Left lung (tissue), 14 donors: ENCODE measurements at places on chromosomes 3 and 15. TPM values are rescaled to one million over a fixed set of nuclear protein-coding genes. Genes with fewer than 3 reads are reported as not detected.

- H3K4me3 ChIP-seq = no peak overlapping the region
- H3K36me3 ChIP-seq = no peaks in the 10 kb centered on the region
- peaks cover 18% of the 10 kb centered on the region for H3K4me1 ChIP-seq
Observed at GRCh38 chr15:92636908-92637481, 18.6 kb downstream of the FAM174B start.

ABI3BP gene
- total RNA-seq = 138 TPM

C3orf85 gene
- not detected for total RNA-seq

GRCh38 chr3:148366743-148367410, 330.8 kb upstream of the AGTR1 start:
- no peak overlapping the region for H3K27ac ChIP-seq
- no peaks in the 10 kb centered on the region for H3K36me3 ChIP-seq
- no peaks in the 10 kb centered on the region for H3K4me1 ChIP-seq
- no peaks in the 10 kb centered on the region for H3K27me3 ChIP-seq
- no peak for DNase-seq
- H3K4me3 ChIP-seq = no peak overlapping the region

GRCh38 chr15:94099574-94099960, 131.8 kb upstream of the MCTP2 start:
- H3K36me3 ChIP-seq = no peaks in the 10 kb centered on the region
- DNase-seq = no peak
- no peak overlapping the region for H3K27ac ChIP-seq
- no peaks in the 10 kb centered on the region for H3K27me3 ChIP-seq
- H3K4me3 ChIP-seq = no peak overlapping the region

GRCh38 chr3:167866331-167866730, 130.8 kb downstream of the SERPINI1 start:
- H3K27me3 ChIP-seq = no peaks in the 10 kb centered on the region
- no peak for DNase-seq
- H3K4me1 ChIP-seq = peaks cover 18% of the 10 kb centered on the region
- H3K36me3 ChIP-seq = no peaks in the 10 kb centered on the region

SLC24A5 gene
- total RNA-seq = 0.50 TPM

DNA sequence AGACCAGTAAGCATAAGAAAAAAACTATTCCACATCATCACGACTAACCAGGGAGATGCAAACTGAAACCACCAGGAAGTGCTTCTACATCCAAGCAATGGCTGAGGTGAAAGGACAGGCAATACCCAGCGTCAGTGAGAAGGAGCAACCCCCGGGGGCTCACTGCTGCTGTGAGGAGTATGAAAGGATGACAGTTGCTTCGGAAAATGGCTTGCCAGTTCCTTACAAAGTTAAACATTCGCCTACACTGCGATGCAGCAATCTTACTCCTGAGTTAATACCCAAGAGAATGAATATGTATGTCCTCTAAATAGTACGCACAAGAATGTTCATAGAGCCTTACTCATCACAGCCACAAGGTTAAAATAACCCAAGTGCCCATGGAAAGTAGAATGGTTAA, 13.3 kb upstream of the PLXNA1 start:
- H3K27ac ChIP-seq = no peak overlapping the region
- no peak for DNase-seq
- H3K27me3 ChIP-seq = peaks cover 5% of the 10 kb centered on the region
- H3K4me1 ChIP-seq = no peaks in the 10 kb centered on the region
- H3K36me3 ChIP-seq = no peaks in the 10 kb centered on the region

GRCh38 chr3:129199366-129199765, 15.7 kb upstream of the CNBP start:
- H3K36me3 ChIP-seq = no peaks in the 10 kb centered on the region
- DNase-seq = no peak
- H3K27ac ChIP-seq = no peak overlapping the region

DNA sequence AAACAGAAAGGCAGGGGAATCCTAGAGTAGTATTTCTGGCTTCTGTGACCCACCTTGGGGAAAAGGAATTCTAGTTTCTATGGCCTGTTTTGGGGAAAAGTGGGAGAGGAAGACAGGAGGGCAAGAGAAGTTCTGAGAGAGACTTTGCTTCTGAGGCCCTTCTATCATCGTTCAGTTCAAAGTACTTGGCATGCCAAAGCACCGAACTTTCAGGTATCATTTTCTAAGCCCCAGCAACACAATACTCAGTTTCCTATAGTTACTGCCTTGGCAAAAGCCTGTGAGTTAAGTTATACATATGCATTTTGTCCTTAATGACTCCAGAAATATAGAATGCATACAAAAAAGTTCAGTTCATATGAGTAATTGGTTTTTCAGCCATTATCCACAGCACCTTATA, 74.1 kb upstream of the CHD2 start:
- no peak overlapping the region for H3K27ac ChIP-seq
- no peaks in the 10 kb centered on the region for H3K36me3 ChIP-seq
- no peaks in the 10 kb centered on the region for H3K27me3 ChIP-seq
- no peak overlapping the region for H3K4me3 ChIP-seq
- DNase-seq = no peak

DNA sequence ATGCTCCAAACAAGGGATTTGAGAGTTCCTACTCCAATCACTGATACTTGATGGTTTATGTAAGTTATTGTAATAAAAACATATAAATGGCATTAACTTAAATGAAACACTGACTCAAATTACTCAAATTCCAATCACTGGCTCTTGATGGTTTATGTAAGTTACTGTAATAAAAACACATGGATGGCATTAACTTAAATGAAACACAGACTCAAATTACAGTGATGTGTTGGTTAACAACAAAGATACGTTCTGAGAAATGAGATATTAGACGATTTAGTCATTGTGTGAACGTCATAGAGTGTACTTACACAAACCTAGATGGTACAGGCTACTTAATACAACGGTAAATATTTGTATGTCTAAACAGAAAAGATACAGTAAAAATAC, 6.6 kb downstream of the MOBP start:
- peaks cover 10% of the 10 kb centered on the region for H3K27me3 ChIP-seq
- H3K27ac ChIP-seq = no peak overlapping the region
- H3K36me3 ChIP-seq = no peaks in the 10 kb centered on the region

ZNF660 gene
- total RNA-seq = 4.9 TPM

GRCh38 chr3:165852711-165853110, 15.5 kb upstream of the BCHE start:
- no peaks in the 10 kb centered on the region for H3K4me1 ChIP-seq
- no peak overlapping the region for H3K4me3 ChIP-seq
- DNase-seq = no peak
- no peak overlapping the region for H3K27ac ChIP-seq

DNA sequence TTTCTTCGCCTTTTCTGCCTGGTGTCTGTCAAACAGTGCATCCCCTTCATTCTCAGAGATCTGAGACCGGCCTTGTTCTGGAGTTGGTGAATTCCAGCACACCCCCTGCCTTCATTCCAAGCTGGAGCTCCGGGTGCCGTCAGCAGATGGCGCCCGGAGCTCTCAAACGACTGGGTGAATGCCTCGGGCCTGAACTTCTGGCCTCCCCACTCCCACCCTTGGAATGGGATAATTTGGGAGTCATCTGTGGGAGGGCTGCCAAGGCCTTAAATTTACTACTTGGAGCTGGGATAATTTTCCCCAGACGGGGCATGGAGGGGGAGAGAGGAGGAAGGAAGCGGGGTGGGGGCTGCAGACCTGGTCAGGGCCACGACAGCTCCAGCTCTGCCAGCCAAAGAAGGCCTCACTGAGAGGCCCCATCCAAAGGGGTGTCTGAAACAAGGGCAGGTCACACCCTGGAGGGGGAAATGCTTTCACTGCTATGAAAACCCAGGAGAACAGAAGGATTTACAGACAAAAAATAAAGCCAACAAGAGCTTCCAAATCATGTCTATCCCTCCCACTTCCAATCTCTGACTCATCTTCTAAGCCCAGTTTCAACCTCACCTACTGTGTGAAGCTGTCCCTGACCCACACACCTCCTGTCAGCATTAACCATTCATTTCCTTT, 187.9 kb downstream of the OPA1 start:
- peak; percentile 66 for DNase-seq
- H3K4me1 ChIP-seq = peaks cover 6% of the 10 kb centered on the region
- H3K4me3 ChIP-seq = no peak overlapping the region
- peaks cover 6% of the 10 kb centered on the region for H3K27me3 ChIP-seq
- H3K27ac ChIP-seq = no peak overlapping the region

GRCh38 chr3:119690043-119690656, 12.7 kb upstream of the CFAP91 start:
- H3K36me3 ChIP-seq = no peaks in the 10 kb centered on the region
- no peaks in the 10 kb centered on the region for H3K4me1 ChIP-seq
- H3K4me3 ChIP-seq = no peak overlapping the region

SLC12A1 gene
- not detected for total RNA-seq

LYZL4 gene
- total RNA-seq = not detected

DNA sequence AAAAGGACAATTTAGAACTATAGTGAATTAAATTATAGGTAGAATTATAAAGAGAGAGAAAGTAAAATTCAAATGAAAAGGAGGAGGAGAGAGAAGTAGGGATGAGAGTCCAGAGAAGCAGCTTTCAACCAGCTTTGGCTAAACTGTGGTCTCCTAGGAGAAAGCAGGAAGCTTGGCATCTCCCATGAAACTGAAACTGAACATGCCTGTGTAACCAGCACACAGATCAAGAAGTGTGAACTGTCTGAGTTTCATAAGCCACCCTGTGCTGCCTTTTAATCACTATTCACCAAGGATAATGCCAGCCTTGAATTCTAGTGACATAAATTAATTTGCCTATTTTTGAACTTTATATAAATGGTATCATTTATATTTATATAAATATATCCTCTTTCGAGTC, 128.5 kb downstream of the MYRIP start:
- H3K27ac ChIP-seq = no peak overlapping the region
- H3K4me3 ChIP-seq = no peak overlapping the region
- no peaks in the 10 kb centered on the region for H3K36me3 ChIP-seq
- no peaks in the 10 kb centered on the region for H3K27me3 ChIP-seq
- DNase-seq = no peak
- H3K4me1 ChIP-seq = no peaks in the 10 kb centered on the region

DNA sequence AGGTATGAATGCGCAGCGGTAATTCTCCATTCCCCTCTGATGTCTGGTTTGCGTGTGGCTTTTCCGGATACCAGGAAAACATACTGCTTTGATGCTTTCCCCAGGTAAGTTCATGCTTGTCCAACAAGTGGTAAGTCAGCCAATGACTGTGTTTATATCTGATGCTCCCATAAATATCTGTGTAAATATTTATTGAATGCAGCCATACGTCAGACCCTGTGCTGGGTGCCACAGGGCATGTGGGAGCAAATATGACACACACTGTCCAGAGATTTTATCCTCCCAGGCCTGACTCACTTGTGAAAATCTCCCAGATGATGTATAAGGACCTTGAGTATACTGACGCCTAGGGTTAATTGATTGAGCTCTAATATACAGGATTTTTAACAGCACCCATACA, 29.6 kb upstream of the CEMIP start:
- no peak overlapping the region for H3K4me3 ChIP-seq
- H3K36me3 ChIP-seq = peaks cover 24% of the 10 kb centered on the region
- H3K27ac ChIP-seq = no peak overlapping the region
- no peak for DNase-seq
- H3K27me3 ChIP-seq = no peaks in the 10 kb centered on the region
- peaks cover 4% of the 10 kb centered on the region for H3K4me1 ChIP-seq

DNA sequence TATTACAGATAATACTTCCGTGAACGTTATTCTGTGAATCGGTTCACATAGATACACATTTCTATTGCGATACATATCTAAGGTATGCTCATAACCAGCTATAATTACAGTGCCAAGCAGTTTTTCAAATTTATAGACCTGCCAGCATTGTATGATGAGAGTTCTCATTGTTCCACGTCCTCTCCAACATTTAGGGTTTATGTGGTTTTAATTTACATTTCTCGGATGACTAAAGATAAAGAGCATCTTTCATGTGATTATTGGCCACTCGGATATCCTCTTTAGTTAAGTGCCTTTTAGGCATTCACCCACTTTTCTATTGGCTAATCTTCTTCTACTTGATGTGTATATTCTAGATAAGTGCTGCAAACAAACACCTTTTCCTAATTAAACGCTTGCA, 134.7 kb upstream of the CCDC54 start:
- H3K27ac ChIP-seq = no peak overlapping the region
- no peak overlapping the region for H3K4me3 ChIP-seq
- H3K36me3 ChIP-seq = no peaks in the 10 kb centered on the region
- H3K27me3 ChIP-seq = no peaks in the 10 kb centered on the region
- DNase-seq = no peak
- H3K4me1 ChIP-seq = peaks cover 5% of the 10 kb centered on the region

DNA sequence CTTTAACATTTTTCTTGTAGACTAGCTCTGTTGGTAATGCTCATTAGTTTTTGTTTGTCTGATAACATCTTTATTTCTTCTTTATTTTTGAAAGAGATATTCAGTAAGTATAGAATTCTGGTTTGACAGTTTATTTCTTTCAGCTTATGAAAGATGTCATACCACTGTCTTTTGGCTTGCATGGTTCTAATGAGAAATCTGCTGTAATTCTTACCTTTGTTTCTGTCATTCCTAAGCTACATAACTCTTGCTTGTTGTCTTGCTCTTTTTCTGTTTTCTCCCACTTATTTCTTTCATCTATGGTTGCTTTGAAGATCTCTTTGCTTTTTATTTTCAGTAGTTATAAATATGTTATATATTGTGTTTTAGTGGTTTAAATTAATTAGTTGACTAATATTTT, 87.2 kb upstream of the PEX5L start:
- H3K4me1 ChIP-seq = no peaks in the 10 kb centered on the region
- no peaks in the 10 kb centered on the region for H3K27me3 ChIP-seq
- H3K27ac ChIP-seq = no peak overlapping the region
- no peak for DNase-seq
- H3K4me3 ChIP-seq = no peak overlapping the region

- no peak for DNase-seq
- no peaks in the 10 kb centered on the region for H3K4me1 ChIP-seq
- no peaks in the 10 kb centered on the region for H3K36me3 ChIP-seq
- H3K4me3 ChIP-seq = no peak overlapping the region
- no peaks in the 10 kb centered on the region for H3K27me3 ChIP-seq
- H3K27ac ChIP-seq = no peak overlapping the region
Observed at GRCh38 chr3:146929696-146930095, 324.6 kb upstream of the PLSCR5 start.

ERICH6 gene
- total RNA-seq = not detected
